ENCODE measurements at places on chromosomes 2 and 18.

DNA sequence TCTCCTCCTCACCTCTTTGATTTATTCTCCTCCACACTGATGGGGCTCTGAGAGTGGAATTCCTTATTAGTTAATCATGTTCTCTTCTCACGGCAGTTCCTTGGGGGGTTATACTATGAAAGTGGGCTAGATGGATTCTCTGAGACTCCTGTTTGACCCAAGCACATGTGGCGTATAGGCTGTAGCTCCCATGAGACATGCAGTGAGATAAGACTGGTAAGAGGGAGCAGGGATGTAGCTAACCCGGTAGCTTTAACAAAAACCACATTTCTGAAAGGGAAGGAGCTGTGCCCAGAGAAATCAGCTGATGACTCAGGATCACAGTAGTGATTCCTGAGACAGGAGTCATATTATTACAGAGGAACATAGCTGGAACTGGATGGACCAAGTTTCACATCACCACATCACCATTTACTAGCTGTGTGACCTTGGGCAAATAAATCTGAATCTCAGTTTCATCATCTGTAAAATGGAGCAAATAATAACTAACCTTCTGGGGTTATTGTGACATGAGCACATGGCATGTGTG lies 82.9 kb downstream of the CRIM1 start:
- no peak for DNase-seq

GRCh38 chr2:234409590-234409989 lies 87.3 kb downstream of the ARL4C start:
- DNase-seq: no peak

DNA sequence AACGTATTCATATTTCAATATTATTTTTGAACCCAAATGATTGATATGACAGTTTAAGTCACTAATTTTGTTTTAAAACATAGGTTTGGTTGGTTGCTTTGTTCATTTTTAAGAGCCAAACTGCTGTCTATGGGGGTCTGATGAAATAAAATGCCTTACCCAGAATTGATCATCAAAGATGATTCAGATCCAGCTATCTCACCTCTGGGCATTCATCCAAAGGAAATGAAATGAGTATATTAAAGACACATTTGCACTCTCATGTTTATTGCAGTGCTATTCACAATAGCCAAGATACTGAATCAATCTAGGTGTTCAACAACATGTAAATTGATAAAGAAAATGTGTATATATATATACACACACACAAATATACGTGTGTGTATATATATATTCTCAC lies 326.9 kb upstream of the GULP1 start:
- no peak for DNase-seq

- no peak for DNase-seq
Measured at GRCh38 chr2:226981791-226982326, 146.0 kb downstream of the RHBDD1 start.

DNA sequence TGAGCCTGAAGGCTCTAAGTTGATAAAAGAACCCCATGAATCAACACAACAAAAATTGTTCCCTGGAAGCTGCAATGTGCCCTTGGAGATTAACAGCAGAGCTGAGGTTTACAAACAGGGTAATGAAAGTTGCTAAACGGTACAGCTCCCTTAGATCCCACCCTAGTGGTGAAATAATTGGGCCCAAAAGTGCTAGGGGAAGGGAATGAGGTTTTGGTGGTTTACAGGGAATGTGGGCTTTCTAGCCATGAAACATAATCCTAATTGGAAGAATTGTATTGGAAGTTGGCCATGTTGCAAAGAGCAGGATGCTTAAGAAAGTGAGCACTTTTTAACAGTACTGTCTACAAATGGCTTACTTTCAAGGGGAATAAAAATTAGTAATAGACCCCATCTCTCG lies 180.2 kb upstream of the SMIM21 start:
- DNase-seq: no peak

DNA sequence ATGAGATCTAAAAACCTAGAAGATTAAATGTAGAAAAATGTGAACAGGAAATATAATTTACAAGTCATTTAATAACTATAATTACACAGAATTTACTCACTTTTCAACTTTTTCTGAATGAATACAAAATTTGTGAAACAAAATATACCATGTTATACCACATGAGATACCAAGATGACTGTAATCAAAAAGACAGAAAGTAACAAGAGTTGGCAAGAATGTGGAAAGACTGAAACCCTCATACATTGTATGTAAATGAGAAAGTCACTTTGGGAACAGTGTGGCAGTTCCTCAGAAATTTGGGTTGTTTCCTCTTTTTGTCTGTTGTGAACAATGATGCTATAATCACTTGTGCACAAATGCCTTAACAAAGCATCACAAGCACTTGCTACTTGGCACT lies 145.4 kb upstream of the ZNF804A start:
- DNase-seq: no peak

DNA sequence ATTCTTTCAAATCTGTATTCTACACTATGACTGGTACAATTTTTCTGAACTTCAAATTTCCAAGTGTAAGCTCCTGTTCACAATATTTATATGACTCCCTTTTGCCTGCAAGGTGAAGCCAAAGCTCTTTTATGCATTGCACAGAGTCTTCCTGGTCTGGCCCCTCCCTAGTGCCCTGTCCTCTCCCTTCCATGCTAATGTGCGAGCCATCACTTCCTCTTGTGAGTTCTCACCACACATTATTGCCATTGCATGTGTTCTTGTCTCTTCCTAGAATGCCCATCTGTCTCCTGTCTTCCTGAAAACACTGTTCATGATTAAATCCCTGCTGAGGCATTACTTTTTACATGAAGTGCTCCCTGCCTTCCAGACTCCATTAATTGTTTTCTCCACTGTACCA lies 169.9 kb downstream of the MC4R start:
- DNase-seq: no peak

Data from renal cortex interstitium (tissue), 15 donors.